ENCODE measurements at places on chromosomes 6 and 20.

DNA sequence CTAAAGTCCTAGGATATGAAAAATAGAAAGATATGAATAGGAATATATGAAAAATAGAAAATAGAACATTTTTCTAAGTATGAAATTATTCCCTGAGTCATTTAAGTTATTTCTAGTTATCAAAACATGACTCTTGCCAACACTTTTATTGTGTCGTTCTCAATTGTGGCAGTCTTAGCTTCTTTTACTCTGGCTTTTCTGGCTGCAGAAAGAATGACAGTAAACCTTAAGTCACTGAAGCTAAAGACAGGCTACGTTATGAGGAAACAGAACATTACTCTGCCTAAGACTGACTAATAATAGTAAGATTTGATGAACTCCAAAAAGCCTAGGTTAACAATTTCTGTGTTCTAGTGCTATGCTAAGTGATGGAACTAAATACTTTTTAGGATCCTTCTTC lies 74.6 kb downstream of the AIG1 start:
- no peak for DNase-seq

- peak; percentile 25 for DNase-seq
These were observed 96.9 kb upstream of the BHLHE23 start for GRCh38 chr20:63103402-63104311.

DNA sequence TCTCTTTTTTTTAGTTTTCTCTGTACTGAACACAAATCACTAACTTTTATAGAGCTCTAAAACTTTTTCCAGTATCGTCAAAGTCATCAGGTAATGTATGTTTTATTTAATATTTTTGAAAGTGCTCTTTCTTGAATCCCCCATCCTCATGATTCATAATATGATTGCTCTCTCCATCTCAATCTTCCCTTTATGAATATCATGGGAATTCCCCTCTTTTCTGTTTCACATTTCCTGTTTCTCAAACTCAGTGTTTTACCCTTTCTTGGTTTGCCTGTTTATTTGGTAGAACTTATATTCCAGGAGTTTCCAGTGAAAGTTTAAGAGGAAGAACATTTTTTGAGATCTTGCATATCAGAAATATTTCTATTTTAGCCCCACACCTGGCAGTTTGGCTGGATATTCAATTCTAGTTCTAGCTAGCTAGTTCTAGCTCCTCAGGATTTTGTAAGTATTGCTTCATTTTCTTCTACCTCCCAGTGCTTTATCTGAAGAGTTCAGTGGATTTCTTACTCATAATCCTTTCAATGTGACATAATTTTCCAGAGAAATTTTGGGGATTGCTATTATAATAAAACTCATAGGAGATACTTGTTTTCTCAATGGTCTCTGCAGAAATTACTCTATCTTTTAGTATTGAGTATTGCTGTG lies 6.1 kb upstream of the C6orf58 start:
- DNase-seq = no peak

DNA sequence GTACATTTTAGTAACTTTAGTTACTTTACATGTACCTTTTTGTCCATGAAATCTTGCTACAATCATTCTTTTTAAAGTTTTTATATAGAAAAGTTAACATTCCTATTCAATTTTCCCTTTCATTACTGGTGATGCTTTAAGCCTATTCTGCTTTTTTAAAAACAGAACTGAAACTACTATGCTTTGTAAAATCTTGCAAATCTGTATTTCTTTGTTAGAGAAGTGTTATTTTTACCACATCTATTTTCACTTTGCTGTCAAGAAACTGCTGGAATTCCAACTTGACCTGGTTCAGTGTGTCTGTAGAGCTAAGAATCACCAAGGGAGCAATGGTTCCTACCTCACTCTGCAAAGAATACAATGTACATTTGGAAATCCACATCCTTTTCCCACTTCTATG lies 21.8 kb upstream of the SAMD5 start:
- DNase-seq = no peak

DNA sequence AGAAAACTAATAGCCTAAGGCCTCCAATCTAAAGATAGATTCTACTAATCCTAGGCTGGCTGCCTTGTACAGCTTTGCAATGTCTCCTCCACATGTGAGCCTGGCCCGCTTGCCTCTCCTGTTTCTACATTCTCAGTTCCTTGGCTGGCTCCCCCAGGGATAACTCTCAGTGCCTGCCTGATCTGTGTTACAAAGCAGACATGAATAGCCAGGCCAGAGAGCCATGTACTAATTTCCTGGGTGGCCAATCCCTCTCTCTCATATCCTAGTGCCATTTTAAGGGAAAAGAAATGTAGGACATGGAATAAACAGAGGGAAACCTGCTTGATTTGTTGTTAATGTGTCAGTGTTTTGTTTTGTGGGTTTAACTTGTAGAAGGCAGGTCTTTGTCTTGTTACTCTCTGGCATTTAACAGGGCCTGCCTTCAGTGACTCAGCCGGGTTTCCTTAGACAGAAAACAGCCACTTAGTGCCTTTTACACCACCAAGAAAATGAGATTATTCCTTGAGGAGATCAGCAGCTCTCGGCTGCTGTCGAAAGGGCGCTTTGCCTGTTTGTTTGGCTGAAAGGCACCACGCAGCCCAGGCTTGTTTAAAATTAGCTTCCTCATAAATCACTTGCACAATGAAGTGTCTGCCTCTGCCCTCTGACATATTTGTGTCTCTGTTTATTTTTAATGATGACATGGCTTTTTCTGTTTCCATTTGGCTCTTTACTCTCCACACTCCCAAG lies 702.7 kb downstream of the MAFB start:
- DNase-seq = no peak

GRCh38 chr6:10510592-10511367 lies 10.4 kb upstream of the GCNT2 start:
- DNase-seq = peak; percentile 64

GRCh38 chr6:139653111-139653510 lies 278.7 kb upstream of the CITED2 start:
- DNase-seq = no peak

GRCh38 chr6:42197555-42198362 lies 3.0 kb upstream of the GUCA1B start:
- peak; percentile 23 for DNase-seq

DNA sequence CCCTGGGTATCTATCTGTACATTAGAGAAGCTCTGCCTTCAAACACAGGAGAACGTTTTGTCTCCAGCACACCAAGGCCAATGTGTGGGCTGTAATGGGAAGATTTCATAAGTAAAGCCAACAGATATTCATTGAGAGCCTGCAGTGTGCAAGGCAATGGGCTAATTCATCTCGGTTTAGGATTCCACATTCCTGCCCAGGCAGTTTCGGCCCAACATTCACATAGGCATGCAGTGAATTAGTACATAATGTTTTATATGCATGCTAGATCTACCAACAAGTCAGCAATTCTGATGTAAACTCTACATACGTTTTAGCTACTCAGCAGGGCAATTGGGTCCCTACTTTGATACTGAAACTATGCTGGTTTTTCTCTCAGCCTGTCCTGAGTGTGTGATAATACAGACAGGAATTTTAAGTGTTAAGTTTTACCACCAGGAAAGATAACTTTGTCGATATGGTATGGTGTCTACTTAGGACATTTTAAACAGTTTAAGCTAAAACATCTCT lies 46.9 kb upstream of the NAA20 start:
- DNase-seq = no peak

- peak; percentile 31 for DNase-seq
These were observed 85.4 kb downstream of the HFE start for GRCh38 chr6:26172608-26172968.

GRCh38 chr6:170130771-170131241 lies 160.1 kb downstream of the DLL1 start:
- no peak for DNase-seq

DNA sequence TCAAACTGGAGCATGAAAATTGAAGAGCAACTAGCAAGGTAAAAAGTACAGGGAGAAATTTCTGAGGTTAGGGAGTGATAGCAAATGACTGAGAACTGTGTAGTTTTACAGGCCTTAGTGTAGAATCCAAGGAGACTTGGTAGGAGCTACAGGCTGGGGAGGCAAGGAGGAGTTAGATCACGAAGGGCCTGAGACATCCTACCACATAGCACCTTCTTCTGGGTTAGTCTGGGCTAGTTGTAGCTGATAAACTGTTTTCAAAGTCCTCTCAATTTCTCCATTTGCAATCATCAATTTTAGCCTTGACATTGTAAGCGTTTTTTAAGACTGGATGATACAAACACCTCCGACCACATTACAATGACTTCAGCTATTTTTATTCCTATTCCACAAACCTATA lies 209.7 kb downstream of the TMEM200A start:
- no peak for DNase-seq

GRCh38 chr6:128233531-128233930 lies 286.9 kb downstream of the PTPRK start:
- DNase-seq = no peak

GRCh38 chr6:14178083-14178445 lies 60.5 kb downstream of the CD83 start:
- DNase-seq = no peak

GRCh38 chr6:7112741-7113313 lies 5.1 kb downstream of the RREB1 start:
- peak; percentile 53 for DNase-seq

DNA sequence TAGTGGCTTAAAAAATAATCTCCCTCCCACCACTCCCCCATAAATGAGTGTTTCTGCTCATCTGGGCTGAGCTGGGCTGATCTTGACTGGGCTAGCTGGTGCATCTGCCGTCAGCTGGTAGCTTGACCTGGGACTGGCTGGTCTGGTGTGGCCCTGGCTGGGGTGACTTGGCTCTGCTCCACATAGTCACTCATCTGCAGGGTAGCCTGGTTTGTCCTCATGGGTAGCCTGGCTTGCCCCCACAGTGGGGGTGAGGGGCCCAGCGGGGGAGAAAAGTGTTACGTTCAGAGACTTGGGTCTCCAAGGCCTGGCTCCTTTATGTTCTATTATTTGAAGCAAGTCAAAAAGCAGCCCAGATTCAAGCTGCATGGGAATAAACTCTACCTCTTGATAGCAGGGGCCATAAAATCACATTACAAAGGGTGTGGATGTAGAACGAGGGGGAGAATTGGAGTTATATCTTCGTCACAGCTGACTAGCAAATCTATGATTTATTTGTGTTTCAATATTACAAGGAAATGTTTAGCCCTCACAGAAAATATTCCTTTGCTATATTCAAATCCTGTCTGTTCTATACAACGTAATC lies 32.9 kb downstream of the EDN3 start:
- no peak for DNase-seq

- no peak for DNase-seq
These were observed 87.0 kb downstream of the FAM217A start for GRCh38 chr6:3991941-3992340.

DNA sequence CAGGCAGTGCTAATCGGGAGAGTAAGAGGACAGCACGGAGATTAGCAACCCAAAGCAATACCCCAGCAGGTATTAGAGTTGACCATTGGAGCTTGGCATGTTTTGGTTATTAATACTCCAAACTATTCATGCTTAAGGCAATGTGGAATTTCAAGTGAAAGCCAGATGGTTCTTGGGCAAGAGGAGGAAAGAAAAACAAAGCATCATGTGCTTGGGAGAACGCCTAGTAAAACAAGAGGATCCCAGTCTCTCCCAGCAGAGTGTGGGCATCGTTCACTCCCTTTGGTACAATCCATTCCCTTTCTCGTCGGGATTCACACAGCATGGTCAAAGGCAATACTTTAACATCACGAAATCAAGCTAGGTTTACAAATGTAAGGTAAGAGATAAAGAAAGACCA lies 349.8 kb downstream of the PRKN start:
- no peak for DNase-seq

DNA sequence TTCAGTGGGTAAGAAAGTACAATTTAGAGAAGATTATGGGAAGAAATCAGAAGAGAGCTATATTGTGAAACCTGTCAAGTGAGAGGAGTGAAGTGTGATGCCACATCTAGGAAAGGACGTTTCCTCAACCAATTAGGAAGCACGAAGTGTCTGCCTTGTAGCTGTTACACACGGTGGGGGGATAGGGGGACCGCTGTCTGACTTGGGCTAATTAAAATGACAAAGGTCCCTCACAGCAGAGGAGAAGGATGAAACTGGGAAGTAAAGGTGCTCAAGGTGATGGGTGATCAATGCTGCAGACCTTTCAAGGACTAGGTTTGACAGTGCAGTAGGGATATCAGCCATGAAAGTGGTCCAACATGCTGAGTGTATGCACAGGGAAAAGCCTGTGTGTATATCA lies 181.1 kb upstream of the PRSS16 start:
- DNase-seq = no peak

GRCh38 chr20:60034231-60035110 lies 76.2 kb downstream of the CDH26 start:
- DNase-seq = no peak

GRCh38 chr6:167122827-167123657 lies at the start of gene CCR6:
Gene CCR6, plus strand, starts transcription at chr6:167123096. Its CDS starts 13,039 bp downstream, at chr6:167136135.
- DNase-seq = no peak

DNA sequence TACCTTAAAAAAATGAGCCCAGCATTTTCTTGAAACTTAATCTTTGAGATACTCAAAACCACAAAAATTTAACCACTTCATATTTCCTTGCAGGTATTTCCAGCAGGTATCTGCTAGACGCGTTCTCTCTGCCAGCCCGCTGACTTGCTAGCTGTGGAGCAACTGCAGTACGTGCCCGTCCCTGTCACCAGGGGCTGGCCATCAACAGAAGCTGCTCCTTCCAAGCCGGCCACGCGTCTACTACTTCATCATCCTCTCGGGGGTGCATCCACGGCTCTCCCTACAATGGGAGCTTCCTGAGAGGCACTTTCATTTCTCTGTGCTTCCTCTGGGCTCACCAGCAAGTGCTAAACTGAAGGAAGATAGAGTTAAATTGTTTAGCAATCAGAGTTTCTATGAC lies 132.4 kb downstream of the DTNBP1 start:
- no peak for DNase-seq

- no peak for DNase-seq
These were observed 375.6 kb upstream of the IMPG1 start for GRCh38 chr6:76448109-76448508.

DNA sequence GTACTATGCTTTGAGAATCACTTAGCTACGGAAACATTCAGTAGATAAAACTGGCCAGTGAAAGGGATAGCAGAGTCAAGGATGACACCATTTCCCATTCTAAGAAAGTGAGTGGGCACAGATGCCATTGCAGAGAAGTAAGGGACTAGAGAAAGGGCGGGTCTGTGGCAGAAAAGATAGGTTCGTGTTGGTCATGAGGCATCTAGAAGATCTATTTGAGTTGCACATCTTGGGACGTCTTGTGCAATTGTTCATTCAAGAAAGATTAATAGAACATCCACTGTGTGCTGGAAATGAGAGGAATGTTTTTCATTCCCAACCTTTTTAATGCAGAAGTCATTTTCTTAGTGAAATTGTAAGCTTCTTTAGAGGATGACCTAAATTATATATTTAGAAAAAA lies 161.7 kb downstream of the PLCB1 start:
- no peak for DNase-seq

DNA sequence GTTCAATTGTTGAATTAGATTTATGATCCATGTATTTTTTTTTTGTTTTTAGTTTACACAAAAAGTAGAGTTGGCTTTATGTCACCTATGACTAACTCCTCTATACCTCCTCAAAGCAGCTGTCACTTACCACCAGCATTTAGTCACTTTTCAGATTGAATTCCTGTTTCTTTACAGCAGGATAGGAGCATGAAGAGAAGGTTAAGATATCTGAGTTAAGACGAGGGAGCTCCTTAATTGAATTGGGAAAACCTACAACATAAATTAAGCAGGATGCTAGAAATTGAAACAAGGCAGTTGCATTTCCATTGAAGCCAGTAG lies 237.2 kb downstream of the FARS2 start:
- DNase-seq = no peak

Data from activated CD4-positive, alpha-beta T cell treated with anti-CD3 and anti-CD28 coated beads for 48 hours (primary cell).